ENCODE measurements at places on chromosomes 5 and 9.
A peak's percentile ranks its signal among the peaks of the same experiment; 100 is the strongest.

DNA sequence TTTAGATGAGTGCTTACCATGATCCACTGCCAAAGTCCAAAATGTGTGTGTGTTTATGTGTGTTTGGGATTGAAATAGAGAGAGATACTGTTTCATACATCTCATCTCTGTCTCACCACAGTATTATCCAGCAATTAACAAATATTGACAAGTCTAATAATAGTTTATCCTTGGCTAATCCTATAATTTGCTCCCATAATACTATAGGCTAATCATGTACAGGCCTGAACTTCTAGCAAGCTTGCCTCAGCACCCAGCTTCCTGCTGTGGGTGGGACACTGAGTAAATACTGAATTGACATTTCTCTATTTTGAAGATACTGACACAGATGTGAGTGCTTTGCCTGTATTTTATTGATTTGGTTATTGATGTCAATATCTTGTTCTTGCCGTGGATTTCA, 35.3 kb upstream of the KCNV2 start:
- no peak for DNase-seq

DNA sequence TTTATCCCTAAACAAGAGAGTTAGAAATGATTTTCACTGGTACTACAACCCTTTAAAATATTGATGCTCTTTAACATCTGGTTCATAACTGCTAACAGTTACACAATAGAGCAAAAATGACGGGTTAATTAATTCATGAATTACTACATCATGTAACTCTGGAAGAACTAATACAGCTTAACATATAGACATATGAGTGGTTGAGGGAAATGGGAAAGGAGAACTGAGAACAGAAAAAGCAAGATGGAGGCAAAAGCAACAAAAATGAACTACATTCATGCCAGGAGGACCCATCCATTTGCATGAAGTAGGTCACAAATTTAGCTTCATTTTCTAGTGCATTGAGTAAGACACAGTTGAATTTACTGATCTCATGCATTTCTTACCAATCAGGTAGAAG, 61.8 kb downstream of the C9 start:
- no peak for DNase-seq

DNA sequence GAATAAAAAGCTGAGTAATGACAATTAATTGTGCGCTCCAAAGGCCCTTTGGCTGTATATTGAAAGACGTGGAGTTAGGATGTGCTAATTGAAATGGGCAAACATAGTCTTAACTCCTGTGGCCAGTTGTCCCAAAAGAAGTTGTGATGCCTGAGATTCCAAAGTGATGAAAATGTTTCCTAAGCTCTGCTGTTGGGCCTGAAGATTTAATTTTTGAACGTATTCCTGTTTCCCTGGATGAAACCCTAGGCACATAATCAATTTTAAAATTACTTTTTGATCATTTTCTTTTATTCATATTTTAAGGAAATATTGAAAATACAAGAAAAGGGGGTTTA, 87.9 kb downstream of the PRDM6 start:
- no peak for DNase-seq

DNA sequence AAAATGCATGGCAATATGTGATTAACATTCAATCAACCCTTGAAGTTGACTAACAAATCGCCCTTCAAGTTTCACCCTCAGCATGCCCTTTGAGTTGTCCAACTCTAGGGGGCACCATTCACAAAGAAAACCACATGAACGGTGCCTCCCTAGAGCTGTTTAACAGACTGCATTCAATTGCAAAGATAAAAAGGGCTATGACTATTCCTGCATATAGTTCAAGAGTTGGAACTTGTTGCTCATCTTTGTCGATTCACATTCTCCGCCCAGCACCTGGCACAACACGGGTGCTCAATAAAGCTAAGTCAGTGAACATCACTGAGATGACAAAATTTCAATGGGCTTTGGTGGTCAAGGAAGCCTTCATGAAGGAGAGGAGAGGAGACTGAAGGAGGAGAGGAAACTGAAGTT, 69.6 kb upstream of the SLC30A5 start:
- no peak for DNase-seq

DNA sequence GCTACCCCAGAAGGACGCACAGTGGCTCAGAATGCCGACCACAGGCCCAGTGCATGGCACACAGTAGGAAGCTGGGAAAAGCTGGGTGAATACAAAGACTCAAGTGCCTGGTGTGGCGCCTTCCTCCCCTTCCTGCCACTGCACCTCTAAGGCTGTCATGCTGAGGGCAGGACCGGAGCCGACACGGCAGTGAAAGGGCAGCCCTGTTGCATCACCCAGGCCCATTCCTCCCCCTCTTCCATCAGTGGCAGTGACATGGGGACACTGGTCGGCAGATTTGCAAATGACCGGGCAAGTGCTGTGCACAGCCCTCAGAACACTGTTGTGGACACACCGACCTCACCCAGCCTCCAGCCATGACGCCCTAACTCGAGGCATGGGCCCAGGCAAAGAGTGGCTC, 84.0 kb downstream of the STK10 start:
- no peak for DNase-seq

- no peak for DNase-seq
Measured at GRCh38 chr5:150689120-150689519, 11.7 kb downstream of the RBM22 start.

DNA sequence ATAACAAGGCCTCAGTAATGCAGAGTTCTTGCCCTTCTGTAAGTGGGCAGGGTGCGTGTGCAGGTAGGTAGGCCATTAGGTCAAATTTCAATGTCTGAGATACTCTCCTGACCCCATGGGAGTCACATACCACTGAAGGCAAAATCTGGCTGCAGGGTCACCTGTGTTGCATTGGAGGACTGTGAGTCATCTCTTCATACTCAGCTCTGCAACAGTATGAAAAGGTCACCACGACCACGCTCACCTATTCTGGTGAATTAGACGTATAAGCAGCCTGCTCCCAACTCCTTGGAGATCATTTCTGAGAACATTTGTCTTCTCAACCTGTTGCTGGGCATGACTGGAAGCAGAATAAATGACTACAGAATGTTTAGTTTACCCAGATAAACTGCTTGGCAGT, 599.8 kb downstream of the PDE4D start:
- DNase-seq = no peak

GRCh38 chr9:33661176-33661575, 134.2 kb upstream of the PRSS3 start:
- no peak for DNase-seq

GRCh38 chr5:10489810-10490426, 48.2 kb downstream of the ROPN1L start:
- DNase-seq = peak; percentile 30

- peak; percentile 22 for DNase-seq
Measured at GRCh38 chr5:107248066-107248695, 422.6 kb downstream of the EFNA5 start.

DNA sequence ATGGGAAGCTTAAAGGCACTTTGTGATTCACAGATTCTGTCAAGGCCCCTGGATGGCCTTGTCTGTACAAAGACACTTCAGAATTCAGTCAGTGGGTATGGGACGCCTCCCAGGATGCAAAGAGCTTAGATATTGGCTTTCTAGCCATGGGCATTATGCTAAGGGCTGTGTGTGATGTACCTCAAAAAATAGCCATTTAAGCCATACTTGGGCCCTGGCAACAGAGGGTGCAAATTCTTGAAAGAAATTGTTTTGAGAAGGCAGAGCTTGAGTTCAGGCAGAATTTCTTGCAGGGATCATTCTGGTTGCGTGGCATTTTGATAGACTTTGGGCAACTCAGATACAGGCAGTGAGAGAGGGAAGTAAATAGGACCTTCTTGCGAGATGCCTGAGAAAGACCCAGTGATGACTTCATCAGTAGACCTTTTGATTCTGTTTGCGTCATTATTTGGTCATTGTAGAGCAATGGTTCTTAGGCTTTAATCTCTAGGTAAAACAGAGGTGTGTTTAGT, 3.9 kb downstream of the CYFIP2 start:
- no peak for DNase-seq
